ENCODE measurements at places on chromosomes 13 and 19.

- no peak for DNase-seq
Measured at GRCh38 chr13:51942189-51942588, 69.1 kb downstream of the ATP7B start.

- DNase-seq, result no peak
Measured at GRCh38 chr13:75294110-75294509, 187.9 kb downstream of the TBC1D4 start.

DNA sequence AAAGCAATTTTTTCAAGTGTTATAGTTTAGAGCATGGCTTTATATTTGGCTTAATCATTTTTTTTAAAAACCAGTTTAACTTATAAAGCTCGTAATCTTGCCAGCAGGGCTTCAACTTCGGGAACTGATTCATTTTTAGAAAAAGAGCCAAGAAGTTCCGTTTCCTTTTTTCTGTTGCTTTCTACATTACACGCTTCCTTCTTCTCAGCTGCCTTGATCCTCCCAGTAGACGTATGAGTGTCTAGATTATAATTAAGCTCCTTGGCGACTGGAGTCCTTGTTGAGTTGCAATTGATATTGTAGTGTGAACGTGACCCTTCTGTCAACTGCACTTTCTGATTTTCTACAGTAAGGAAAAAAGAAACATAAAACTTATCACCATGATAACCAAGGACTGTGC lies 497.2 kb downstream of the DIAPH3 start:
- DNase-seq, result no peak

DNA sequence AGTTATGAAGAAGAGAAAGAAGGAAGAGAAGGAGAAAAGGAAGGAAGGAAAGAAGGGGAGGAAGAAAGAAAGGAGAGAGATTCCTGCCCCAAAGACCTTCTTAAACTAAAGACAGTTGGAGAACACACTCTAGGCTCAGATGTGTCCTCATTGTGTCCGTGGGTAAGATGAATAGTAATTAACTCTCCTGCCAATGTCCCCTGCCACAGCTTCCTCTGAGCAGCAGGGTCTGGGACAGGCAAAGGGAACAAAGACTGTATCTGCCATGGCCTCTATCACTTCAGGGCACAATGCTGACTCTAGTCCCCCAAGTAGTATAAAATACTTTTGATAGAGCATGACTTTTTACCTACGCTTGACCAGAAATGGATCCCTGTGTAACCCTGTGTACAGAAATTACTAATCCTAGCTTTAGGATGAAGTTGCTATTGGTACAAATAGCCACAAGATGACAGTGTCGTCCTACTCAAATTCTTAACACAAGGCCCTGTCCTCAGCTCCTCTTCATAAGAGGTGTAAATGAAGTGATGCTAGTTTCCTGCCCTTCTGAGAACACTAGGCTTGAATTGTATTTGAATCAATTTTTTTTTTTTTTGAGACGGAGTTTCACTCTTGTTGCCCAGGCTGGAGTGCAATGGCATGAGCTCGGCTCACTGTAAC lies 186.2 kb upstream of the GPR12 start:
- DNase-seq, result peak; percentile 5

GRCh38 chr13:107788464-107789165 lies 426.7 kb downstream of the LIG4 start:
- DNase-seq, result no peak

- DNase-seq, result no peak
Measured at GRCh38 chr13:90591260-90591926, 756.1 kb upstream of the MIR17HG start.

GRCh38 chr19:3154957-3155736 lies 19.3 kb downstream of the GNA15 start:
- no peak for DNase-seq

- no peak for DNase-seq
Measured at GRCh38 chr13:111906306-111906705, 160.6 kb upstream of the SOX1 start.

GRCh38 chr19:8618751-8619150 lies 8.2 kb upstream of the ADAMTS10 start:
- no peak for DNase-seq

DNA sequence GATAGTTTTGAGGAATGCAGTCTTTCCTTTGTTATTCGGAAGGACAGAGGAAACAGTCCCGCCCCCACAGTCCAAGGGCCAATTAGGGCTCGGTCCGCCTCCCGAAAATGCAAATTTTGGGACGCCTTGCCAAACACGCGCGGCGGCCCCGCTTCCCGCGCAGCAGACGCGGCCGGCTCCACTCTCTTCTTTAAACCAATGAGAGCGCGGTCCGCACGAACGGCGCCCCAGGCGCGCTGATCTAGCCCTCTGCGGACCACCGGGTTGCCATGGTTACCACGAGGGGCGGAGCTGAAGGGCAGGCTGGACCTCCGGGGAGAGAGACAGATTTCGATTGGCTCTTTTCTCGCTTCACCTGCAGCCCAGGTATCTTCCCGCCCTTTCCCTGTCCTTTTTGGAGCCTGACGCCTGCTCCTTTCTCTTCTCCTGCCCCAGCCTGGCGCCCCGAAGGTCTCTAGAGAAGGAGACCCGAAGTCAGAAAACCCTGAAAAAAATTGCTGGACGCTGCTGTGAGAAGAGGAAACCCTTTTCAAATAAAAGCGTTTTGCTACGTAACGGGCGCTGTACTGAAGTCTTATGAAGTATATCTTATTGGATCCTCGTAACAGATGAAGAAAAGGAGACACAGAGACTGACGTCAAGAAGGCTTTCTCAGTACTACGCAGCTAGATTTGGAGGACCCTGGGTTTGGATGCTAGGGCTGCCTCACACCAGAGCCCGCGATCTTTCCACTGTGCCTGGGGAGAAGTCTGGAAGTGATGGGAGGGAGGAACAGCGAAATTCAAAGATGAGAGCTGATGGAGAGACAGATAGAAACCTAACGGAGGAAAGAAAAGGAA lies 2.0 kb downstream of the PTH2 start:
- no peak for DNase-seq

DNA sequence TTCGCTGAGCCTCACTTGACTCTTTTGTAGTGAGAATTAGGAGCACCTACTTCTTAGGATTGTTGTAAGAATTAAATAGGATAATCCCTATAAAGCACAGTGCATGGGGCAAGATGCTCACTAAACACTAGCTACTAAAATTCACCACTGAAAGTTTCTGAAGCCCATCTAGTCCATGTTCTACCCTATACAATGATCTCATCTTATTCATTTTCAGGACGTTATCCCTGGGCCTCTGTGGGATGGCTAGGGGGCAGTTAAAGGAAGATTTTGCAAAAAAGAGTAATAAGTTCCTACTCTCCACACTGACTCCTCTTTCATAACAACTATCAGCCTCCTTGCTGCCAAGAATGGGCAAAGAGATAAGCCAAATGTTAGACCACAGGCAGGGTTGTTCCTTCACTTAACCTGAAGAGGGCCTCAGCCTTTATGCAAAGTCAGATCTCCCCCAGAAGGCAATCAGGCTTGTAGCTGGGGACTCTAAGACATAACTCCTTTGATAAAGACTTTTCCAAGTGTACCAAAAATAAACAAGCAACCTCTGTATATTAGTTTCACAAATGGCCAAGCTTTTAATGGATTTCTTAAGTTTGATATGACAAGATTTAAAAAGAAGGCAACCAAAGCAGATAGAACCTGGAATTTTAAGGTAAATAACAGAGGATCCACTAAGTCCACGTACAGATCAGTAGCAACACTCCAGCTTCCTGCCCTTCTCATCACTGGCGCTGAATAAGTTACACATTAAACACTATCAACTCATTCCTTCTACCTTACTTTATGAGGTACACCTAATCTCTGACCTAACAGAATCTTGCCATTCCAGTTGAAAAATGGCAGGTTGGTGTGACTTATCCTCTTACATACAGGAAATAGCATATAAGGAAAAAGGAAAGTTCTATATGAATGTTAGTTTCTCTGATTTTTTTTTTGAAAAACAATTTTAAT lies 44.4 kb downstream of the ELF1 start:
- no peak for DNase-seq

DNA sequence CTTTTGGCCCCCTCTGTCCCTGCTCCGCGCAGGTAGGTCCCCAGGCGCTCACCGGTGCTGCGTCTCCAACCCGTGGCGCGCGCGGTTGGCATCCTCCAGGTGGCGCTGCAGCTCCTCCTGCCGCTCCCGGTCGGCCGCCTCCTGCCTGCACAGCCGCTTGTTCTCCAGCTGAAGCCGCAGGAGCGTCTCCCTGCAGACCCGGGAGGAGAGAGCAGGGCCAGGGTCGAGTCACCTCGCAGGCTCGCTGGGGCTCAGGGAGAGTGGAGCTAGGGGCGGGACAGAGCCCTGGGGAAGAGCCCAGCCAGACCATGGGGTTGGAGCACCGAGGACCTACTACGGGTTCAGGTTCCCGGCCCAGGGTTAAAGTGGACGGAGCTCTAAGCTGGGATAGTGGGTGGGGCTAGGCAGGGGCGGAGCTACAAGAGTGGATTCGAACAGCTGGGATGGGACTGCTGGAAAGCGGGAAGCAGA lies 9.3 kb downstream of the HOOK2 start:
- DNase-seq, result no peak

- DNase-seq, result no peak
Measured at GRCh38 chr19:52492201-52492993, 35.1 kb upstream of the ZNF808 start.

- DNase-seq, result no peak
Measured at GRCh38 chr19:48900477-48901406, 630 bp downstream of the NUCB1 start.

DNA sequence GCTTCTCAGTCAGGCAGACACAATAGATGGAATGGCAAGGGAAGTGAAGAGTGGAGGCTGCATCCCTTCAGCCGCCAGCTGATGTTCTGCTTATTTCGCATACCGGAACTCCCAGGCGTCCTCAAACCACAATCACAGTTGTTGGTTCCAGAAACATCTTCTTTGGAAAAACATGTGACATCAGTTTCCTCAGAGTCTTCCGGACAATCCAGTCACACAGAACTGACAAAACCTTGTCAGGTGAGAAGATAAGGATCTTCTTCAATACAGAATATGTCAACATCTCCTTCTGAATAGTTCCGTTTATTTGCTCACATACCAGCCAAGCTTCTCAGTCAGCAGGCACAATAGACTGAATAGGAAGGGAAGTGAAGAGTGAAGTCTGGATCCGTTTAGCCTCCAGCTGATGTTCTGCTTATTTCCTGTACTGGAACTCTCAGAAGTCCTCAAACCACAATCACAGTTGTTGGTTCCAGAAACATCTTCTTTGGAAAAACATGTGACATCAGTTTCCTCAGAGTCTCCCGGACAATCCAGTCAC lies 45.1 kb upstream of the CEACAM21 start:
- no peak for DNase-seq

GRCh38 chr13:84433024-84433423 lies 550.8 kb upstream of the SLITRK1 start:
- DNase-seq, result no peak

DNA sequence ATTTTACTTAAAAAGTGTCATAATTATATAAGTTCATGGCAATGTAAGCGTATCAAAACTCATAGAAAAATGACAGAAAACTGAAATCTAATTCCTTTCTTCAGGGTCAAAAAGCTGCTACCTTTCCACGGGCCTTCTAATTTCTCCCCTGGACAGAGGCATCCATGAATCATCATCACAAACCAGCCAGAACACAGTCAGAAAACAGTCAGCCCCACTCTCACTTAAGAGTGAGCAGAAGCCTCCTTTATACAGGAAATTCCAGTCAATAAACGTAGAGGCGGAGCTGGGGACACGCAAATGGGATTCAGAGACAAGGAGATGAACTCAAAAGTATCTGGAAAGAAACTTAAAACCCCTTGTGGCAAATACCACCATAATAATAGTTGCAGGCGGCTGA lies 54.2 kb upstream of the ABCC4 start:
- no peak for DNase-seq

- peak; percentile 74 for DNase-seq
Measured at GRCh38 chr19:12400633-12401502, at the start of gene ZNF799. TSS of gene ZNF799 (minus strand) at chr19:12401271. CDS start at chr19:12401070, 201 bp downstream.

DNA sequence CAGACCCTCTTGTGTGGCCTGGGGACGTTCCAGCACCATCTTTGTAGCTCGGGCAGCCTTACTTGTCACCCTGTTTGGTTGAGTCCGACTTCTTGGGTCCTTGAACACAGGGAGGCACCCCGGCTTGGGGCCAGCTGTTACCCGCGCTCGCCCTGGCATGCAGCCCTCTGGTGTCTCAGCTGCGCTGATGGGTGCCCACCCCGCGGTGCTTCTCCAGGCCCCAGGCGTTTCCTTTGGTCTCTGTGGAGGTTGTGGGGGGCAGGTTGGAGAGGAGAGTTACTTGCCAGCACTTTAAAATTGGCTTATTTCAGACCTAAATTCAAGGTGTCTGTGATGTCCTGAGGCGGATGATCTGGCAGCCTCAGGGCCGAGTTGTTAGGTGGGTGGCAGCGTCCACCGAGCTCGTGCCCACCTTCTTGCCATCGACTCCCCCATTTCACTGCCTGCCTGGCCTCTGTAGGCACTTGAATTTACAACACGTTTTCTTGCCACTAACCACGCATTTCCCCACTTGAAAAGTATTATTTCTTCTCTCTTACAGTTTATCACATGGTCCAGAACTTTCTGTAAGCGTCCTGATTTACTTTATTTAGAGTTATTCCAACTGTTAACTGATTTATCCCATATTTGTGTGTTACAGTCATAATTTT lies 16.9 kb downstream of the UBAC2 start:
- no peak for DNase-seq

DNA sequence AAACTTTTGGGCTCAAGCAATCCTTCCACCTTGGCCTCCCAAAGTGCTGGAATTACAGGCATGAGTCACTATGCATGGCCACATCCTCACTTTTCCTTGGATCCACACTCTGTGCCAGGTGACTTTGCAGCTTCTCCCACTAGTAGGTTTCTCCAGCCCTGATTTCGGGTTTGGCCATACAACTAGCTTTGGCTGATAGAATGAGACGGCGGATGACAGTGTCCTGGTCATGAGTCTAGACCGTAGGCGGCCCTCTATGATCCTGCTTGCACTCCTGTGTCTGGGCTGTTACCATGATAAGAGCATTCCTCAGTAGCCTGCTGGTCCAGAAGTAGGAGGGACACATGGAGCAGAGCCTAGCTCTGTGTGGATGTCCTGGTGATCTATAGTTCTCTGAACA lies 112.5 kb upstream of the KL start:
- no peak for DNase-seq

DNA sequence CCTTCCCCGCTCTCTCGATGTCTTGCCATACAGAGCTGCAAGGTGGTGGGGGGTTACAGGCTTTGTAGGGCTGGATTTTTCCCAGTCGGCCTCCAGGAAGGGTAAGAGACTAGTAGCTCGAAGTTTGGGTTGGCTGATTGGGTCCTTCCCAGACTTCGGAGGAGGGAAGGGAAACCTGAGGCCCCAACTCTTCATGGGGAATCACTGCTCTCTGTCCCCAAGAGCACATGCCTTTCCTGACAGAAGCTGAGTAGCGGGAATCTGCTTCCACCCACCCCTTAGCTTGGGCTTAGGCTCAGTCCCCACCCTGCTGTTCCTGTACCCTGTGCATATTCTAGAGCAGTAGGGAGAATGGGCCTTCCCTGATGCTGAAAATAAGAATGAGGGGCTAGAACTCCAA lies 39.7 kb downstream of the PPP2R1A start:
- DNase-seq, result no peak

DNA sequence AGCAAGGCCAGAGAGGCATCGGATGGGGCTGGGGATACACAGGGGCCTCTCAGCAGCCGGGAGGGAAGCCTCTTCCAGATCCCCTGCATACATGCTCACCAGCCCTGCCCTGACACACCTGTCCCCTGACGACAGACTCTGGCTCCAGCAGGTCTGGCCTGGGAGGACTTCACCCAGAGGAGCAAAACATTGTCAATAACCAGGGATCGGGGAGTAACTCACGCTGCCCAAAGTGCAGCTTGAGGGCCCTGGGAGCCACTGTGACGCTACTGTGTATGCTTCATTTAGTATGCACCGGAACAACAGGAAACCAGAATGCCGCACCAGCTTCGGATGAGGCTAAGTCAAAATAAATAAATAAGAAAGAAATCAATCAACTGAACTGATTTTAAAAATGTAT lies 12.4 kb upstream of the CD22 start:
- DNase-seq, result no peak

GRCh38 chr13:52810011-52810410 lies 38.4 kb downstream of the PCDH8 start:
- DNase-seq, result no peak
